ENCODE measurements at places on chromosomes 11 and 22.

DNA sequence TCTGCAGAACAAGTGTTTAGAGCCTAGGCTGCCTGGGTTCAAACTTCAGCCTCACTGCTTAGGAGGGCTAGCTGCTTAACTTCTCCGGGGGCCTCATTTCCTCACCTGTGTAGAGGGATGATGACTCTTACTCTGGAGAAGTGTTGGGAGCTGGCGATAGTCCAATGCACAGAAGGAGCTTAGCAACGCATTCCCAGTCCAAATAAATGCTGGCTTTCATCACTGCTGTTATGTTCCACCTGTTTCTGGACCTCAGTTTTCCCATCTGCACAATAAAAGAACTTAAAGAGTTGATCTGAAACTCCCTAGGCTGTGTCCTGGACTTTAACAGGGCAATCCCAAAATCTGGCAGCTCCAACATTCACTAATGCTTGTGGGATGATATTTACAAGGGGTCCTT, 337.8 kb downstream of the MIAT start:
- no peak for DNase-seq

- no peak for DNase-seq
These were observed 57.0 kb upstream of the RTL6 start for GRCh38 chr22:44555046-44555445.

DNA sequence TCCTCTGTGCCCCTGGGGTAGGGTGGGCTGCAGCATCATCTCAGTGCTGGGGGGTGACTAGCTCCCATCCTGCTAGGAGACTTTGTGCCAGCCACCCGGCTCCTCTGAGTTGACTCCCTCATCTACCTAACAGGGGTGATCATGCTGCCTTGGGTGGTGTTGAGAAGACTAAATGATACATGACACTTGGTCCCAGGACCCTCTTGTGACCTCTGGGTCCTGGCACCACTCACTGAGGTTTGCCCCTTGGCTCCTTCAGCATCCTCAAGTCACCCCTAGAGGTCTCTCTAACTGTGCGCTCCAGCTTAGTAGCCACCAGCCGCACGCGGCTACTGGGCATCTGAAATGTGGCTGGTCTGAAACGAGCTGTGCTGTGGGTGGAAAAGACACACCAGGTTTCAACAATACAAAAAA, 72.1 kb downstream of the LRRC32 start:
- no peak for DNase-seq

GRCh38 chr11:37560346-37560745, 962.3 kb upstream of the RAG2 start:
- no peak for DNase-seq

- DNase-seq: no peak
These were observed 91.2 kb downstream of the RPS6KA4 start for GRCh38 chr11:64450168-64450560.

DNA sequence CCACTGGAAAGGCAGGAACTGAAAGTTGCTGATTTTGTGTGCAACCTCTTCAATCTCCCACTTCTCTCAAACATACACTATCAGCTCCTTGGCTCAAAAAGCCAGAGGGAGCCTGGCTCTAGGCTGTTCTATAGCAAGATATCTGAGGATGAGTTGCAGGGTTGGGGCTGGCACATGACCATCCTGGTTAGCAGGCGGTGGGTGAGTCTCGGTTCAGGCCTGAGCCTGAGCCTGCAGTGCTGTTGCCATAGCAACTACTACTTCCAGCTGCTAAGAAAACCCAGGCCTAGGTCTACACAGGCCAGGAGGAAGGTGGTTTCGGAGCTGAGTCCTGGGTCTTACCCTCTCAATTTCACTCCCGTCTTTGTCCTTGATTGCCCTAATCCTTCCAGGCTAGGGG, 39.0 kb downstream of the CWC15 start:
- no peak for DNase-seq

GRCh38 chr11:68596231-68596630, 88.1 kb upstream of the GAL start:
- DNase-seq: no peak

- DNase-seq: no peak
These were observed 5.7 kb downstream of the AMBRA1 start for GRCh38 chr11:46588131-46588530.

GRCh38 chr11:122354025-122354697, 238.1 kb upstream of the BLID start:
- DNase-seq: no peak

- DNase-seq: no peak
These were observed 131.6 kb downstream of the MAML2 start for GRCh38 chr11:96211436-96211835.

GRCh38 chr11:119093942-119094815, 7.5 kb downstream of the DPAGT1 start:
- peak; percentile 47 for DNase-seq

DNA sequence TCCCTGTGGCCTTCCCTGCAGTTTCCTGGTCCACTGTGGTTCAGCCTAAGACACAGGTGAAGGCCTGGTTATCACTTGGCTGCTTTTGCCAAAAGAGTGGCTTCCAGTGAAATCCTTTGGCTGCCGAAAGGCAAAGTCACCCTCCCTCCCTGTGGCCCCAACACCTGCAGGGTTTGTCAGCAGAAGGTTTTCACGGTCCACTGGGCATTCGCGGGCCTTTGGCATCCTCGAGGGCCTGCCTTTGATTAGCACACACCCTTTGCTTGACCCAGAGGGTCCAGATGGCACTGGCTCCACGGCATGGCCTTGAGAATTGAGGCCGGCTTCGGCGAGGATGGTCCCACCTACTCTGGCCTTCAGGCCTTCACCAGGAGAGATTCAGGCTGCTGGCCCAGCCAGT, 35.3 kb downstream of the RTN4R start:
- no peak for DNase-seq

GRCh38 chr11:128502726-128503125, 84.6 kb downstream of the ETS1 start:
- no peak for DNase-seq

DNA sequence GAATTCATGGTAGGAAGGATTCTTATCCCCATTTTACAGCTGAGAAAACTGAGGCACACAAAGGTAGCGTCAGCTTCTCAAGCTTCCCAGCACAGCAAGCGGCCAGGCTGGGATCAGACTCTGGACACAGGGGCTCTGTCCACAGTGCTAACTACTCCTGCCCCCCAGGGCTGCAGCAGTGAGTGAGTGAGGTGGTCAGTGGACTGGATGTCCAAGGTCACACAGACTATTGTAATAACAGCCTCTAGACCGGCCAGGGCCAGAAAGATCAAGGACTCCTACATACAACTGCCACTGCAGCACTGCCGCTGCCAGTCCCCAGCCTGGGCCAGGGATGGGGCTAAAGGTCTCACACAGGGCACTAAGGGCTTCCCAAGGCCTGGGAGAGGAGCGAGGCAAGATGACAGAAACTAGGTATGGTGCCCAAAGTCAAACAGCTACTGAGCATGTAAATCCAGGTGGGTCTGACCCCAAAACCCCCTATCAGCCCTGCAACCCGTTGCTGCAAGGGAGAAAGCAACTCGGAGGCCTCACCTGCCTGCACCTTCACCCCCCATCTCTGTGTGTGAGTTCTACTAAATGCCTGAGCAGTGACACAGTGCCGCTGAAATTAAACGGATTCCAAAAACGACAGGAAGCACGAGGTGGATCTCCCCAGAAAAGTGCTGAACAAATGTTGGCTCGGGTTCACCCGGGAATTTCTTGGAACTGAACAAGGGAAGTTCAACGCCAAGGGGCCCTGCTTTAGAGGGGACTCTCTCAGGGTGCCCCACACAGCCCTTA, 161.8 kb upstream of the GRK3 start:
- no peak for DNase-seq

- DNase-seq: no peak
These were observed 23.6 kb upstream of the ME3 start for GRCh38 chr11:86696004-86696403.

DNA sequence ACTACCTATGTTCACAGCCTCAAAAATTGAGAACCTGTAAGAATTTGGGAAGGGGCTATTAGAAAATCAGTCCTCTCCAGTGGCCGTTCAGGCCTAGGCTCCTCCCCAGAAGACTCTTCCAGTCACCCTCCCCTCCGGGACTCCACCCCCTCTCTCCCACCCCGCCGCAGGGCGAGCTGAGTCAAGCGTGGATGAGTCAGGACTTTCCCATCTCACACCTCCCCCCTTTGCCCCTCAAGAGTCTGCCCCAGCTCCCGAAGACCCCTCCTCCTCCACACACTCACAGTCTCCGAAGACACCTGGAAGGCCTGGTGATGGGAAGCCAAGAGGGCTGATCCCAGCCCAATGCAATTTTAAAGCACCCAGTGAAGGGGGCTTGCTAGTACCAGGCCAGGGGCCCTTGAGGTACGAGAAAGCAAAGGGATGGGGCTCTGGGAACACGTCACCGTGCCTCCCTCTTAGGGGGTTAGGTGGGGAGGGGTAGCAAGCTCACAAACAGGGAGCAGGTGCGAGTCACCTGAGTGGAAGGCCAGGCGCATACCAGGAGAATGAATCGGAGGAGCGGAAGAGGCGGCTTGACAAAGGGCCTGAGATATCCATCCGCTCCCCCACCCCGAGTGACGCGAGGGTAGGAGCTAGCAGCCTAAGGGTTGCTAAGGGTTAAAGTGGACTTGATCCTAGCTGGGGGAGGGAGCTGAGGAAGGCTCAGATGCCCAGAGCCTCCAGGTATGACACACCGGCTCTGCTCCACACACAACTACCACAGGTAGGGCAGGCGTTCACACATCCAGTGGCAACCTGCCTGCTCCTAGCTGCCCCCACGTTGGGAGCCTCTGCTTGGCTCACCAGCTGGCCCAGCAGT, 13.6 kb downstream of the BCL9L start:
- DNase-seq: peak; percentile 66

GRCh38 chr11:32435152-32435480, 223 bp downstream of the WT1 start:
- DNase-seq: no peak

DNA sequence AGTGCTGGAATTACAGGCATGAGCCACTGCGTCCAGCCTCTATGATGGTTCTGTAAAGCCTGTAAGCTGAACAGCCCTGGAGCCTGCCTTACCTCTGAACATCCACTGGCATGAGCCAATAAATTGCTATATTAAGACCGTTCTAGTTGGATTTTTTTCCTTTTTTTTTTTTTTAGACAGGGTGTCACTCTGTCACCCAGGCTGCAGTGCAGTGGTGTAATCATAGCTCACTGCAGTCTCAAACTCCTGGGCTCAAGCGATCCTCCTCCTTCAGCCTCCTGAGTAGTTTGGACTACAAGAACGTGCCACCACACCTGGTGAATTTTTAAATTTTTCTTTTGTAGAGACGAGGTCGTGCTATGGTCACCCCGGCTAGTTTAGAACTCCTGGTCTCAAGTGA, 26.2 kb upstream of the CLDN5 start:
- no peak for DNase-seq

- no peak for DNase-seq
These were observed 1516.4 kb downstream of the TBC1D22A start for GRCh38 chr22:48278620-48279460.

DNA sequence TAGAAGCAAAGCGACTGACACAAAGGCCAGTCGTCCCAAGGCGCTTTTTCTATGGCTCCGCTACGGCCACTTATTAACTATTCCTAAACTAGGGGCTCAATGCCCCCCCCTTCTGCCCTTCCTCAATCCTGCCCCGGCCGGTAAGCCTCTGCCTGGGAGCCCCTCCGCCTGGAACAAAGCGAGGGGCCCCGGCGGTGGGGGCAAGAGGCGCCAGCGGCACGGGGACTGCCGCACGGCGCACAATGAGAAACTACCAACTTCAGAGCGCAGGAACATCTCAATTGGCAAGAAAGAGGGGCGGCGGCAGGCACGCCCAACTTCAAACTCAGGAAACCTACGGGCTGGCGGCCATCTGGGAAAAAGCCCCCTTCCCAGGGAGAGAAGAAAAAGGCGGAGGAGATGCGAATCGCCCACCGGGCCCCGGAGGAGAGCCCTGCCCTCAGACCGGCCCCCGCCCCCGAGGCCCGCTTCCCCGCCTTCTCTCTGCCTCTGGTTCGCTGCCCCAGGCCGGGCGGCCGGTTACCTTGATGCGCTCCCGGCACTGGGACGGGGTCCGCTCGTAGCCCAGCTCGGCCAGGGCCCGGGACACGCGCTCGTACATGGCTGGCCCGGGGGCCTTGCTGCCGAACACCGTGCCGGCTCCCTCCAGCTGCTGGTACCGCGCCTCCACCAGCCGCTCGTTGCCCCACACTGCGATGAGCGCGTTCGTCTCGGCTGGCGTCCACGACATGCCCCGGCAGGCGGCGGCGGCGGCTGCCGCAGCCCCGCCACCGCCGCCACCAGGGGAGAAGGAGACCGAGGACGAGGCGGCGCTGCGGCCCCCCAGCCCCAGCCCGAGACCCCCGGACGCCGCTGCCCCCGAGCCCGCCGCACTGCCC, 619 bp downstream of the MSANTD2 start:
- DNase-seq: peak; percentile 44

DNA sequence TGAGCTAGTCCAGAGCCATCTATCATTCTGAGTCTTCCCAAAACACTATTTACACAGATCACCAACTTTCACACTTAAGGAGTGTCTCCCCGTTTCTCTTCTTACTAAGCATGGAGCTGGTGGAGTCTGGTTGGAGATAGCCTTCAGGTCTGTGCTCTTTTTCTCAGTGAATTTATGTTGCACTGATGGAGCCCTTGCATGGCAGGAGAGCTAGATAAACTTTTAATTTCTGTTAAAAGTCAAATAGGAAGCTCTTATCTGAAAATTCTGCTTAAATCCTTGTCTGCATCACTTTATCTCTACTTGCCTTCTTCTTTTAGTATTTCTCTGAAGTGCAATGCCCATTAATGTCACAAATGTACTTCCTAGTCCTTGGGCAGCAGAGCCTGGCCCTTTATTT, 63.4 kb downstream of the ST3GAL4 start:
- no peak for DNase-seq

DNA sequence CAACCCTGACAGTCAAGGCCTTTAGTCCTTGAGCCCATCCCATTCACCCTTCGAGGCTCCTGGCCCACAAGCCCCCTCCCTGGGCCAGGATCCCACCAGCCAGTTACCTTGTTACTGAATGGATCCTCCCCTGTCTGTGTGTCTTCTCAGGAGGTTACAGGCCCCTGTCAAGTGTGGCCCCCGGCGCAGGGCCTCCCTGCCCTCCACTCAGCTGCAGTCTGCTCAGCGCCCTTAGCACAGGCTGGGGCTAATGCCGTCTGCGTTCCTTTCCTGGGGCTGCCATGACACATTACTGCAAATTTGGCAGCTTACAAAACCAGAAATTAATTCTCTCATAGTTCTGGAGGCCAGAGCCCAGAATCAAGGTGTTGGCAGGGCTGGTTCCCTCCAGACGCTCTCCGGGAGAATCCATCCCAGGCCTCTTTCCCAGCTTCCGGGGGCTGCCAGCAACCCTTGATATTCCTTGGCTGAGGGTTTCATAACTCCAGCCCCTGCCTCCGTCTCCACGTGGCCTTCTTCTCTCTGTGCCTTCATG, 9.4 kb upstream of the SYT12 start:
- DNase-seq: no peak
